ENCODE measurements at places on chromosomes 6 and 20.

DNA sequence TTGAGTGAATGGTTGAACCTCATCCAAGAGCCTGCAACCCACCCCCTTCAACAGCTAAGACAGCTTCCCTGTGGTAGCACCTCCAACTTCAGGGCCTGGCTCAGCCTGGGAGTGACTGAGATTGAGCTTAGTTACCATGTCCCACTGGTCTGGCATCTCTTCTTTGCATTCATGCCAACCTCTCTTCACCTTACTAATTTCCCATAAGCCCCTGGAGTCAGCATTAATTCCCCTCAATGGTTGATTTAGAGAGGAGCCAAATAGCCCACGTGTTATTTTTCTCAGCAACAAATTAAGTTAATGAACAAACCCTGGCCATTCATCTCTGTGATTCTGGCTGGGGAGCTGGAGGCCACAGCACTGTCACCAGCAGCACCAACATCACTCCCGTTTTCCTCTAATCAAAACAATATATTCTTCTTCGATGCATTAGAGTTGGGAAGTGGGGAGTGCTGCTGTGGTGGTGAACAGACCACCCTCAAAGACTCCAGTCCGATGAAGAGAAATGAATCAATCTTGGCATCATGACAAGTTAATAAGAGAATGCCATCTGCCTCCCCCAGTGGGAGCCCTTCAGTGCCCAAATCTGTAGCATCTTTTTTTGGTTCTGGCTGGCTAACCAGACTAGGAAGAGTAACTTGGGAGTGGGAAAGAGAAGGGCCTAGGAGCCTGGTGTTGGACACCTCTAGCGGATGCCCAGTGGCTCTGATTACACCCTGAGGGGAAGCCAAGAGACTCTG lies 316.9 kb upstream of the RNF24 start:
- no peak for DNase-seq

DNA sequence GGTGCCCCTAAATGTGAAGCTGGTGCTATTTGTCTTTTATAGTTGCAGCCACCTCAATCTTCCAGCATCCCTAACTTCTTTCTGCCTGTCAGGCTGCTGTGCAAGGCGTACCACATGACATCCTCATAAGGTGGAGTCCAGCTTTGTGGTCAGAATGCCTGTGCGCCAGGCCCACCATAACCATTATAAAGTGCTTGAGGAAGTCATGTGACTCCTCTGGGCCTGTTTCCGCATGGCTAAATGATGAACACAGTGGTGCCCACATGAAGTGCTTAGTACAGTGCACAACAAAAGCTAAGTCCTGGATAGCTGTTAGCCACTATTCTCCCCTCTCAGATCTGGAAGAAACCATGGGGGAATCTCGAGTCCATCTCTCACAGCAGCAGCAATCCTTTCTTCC lies 75.6 kb downstream of the INSM1 start:
- no peak for DNase-seq

GRCh38 chr6:121222656-121223055 lies 111.6 kb downstream of the TBC1D32 start:
- DNase-seq: peak; percentile 29

GRCh38 chr20:20411402-20411801 lies 43.5 kb downstream of the INSM1 start:
- no peak for DNase-seq

- DNase-seq: no peak
Measured at GRCh38 chr20:46040902-46041535, 12.0 kb downstream of the SLC12A5 start.

DNA sequence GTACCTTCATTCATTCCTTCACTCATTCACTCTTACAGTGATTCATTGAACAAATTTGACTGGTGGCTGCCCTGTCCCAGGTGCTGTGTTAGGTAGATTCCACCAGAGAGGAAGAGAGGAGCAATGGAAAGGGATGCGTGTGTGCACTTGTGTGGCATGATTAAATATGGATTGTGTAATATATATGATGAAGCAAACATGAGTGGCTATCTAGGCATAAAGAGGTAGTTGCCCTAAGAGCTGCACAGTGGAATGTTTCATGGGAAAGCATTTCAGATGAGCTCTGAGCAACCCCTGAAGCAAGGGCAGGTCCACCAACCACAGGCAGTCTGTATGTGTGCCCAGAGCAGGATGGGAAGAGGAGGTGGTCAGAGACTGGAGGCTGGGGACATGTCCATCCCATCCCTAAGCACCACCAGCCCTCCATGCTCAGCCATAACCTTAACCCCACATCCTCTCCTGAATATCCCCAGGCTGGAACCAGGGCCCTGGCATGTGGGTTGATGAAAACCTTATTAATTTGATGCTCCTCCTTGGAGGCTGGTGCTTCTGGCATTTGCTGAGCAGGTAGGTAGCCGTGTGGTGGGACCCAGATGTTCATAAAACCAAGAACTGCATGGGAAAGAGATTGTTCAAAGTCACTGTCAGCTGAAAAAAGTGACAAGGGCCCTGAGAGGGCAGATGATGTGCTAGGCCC lies 226.2 kb downstream of the SYNDIG1 start:
- DNase-seq: no peak

GRCh38 chr20:31632548-31633338 lies 5.0 kb upstream of the COX4I2 start:
- no peak for DNase-seq

DNA sequence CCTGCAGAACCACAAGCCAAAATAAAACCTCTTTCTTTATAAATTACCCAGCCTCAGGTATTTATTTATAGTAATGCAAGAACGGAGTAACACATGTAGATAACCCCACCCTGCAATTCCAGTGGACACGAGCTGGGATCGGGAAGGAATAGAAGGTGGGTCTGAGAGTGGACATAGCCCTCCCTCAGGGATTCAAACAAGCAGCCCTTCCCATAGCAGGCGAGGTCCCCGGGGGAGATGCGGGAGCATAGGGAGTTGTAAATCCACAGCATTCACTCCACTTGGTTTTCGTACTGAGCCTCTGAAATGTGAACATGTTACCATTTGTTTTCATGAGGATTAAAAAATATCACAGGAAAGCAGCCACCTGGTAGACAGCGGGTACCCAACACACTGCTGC lies 312.6 kb downstream of the CDH4 start:
- no peak for DNase-seq

DNA sequence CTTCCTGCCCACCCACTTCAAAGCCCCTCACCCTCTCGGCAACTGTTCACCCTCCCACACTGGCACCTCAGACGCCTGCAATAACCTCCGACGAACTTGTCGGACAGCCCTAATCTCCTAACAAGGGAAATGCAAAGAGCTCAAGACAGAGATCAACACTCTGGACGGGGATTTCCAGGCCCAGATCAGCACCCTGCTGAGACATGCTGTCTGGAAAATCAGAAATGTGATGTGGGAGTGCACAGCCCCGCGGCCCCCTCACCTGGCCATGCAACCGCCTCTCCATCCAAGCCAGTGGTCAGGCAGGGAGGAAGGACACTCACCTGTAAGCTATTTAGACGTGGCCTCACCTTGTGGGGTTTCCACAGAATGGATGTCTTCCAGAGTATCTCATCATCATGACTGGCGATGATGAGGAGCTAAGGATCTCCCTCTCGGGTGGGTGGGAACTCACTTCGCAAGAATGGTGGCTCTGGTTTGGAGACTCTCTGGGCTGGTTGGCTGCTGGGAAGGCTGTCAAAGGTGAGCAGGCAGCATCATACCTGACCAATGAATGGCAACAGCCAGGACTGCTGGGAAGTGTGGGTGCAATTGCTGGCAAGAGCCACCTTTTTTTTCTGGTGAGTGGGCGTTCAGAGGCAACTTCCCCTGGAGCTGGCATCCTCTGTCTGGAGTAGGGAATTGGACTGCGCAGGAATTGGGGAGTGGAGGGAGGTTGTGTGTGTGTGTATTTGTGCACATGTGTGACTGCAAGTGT lies 28.1 kb upstream of the ADTRP start:
- DNase-seq: no peak

- DNase-seq: no peak
Measured at GRCh38 chr20:54076259-54076658, 5.9 kb upstream of the BCAS1 start.

DNA sequence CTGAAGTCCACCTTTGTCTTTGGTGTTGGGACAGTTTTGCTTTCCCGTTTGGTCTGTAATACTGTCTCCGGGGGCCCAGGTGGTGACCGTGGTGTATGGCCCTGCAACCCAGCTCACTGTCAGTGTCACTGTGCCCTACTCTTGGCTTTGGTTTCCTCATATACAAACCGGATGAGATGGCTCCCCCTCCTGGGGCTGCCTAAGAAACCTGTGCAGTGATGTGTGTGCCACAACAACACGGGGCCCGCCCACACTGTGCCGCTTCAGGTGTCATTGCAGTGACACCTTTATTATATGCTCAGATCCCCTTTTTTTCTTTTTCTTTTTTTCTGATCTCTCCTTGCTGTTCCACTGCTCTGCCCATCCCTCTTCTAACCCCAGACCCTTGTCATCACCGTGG lies 73.9 kb downstream of the RAMACL start:
- no peak for DNase-seq

GRCh38 chr20:37494796-37495195 lies 26.3 kb upstream of the NNAT start:
- DNase-seq: no peak

- no peak for DNase-seq
Measured at GRCh38 chr20:32450484-32451061, 92.4 kb downstream of the ASXL1 start.

DNA sequence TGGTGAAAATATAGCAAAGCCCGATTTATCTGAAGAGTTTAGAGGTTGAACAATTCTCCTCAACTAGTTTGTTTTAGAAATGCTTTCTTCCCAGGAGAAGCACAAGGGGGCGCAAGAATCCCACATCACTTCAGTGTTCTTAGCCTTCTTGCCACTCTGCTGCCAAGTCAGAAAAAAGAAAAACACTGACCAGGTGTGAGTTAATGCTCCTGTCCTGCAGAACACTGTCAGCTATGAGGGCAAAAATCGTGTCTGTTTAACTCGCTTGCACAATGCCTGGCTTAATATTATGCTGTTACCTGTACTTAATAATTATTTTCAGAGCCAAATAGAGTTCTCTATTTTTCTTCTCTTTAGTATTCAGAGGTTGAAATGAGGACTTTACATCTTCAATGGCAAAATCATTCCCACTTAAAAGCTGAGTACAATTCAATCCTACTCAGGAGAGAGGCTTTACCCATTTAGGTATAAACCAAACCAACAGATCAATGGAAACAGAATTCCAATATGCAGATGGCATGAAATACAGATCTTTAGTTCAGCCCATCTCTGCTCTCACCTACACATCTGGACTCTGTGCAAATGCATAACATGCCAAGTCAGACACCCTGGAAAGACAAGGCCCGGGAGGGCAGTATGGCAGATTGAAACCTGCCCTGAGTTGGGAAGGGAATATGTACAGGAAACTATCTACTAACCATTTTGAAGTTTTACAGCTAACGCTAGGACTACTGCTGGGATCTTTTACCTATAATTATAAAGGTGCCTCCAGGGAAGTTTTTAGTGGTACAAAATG lies 71.4 kb upstream of the TULP1 start:
- peak; percentile 53 for DNase-seq

- DNase-seq: no peak
Measured at GRCh38 chr20:35856866-35857265, 85.1 kb downstream of the PHF20 start.

GRCh38 chr6:108541843-108542759 lies 18.6 kb upstream of the FOXO3 start:
- peak; percentile 69 for DNase-seq

GRCh38 chr20:59159493-59160376 lies 3.9 kb upstream of the ZNF831 start:
- DNase-seq: no peak

GRCh38 chr6:39309942-39310531 lies 4.2 kb downstream of the KCNK17 start:
- DNase-seq: peak; percentile 33

GRCh38 chr6:45668705-45669104 lies 291.0 kb upstream of the SUPT3H start:
- no peak for DNase-seq

- DNase-seq: no peak
Measured at GRCh38 chr20:39309458-39309857, 347.3 kb downstream of the DHX35 start.

GRCh38 chr6:143516690-143517446 lies 5.3 kb upstream of the FUCA2 start:
- DNase-seq: no peak
